ENCODE measurements at places on chromosomes 11 and 22. TPM values are rescaled to one million over a fixed set of nuclear protein-coding genes. Genes with fewer than 3 reads are reported as not detected.

- peak; percentile 45 for DNase-seq
Measured at GRCh38 chr11:96293598-96294021, 49.4 kb downstream of the MAML2 start.

GRCh38 chr11:45605051-45605450 is 60.4 kb downstream of the CHST1 start:
- no peak for DNase-seq

DNA sequence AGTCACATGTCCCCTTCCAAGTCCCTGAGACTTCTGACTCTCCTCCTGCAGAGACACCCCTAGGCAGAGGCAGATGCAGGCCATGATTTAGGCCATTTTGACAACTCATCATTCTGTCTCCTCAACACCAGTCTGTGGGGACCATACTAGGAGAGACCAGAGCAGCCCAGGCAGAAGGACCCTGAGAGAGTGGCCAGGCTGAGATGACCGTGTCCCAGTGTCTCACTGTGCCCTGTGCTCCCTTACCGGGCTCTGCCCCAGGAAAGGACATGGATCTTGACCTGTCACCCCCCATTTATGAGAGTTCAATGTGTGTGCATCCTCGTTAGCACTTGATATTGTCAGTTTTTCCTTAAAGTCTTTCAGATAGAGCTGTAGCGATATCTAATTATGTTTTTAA is 52.4 kb upstream of the IGLL5 start:
- no peak for DNase-seq

DNA sequence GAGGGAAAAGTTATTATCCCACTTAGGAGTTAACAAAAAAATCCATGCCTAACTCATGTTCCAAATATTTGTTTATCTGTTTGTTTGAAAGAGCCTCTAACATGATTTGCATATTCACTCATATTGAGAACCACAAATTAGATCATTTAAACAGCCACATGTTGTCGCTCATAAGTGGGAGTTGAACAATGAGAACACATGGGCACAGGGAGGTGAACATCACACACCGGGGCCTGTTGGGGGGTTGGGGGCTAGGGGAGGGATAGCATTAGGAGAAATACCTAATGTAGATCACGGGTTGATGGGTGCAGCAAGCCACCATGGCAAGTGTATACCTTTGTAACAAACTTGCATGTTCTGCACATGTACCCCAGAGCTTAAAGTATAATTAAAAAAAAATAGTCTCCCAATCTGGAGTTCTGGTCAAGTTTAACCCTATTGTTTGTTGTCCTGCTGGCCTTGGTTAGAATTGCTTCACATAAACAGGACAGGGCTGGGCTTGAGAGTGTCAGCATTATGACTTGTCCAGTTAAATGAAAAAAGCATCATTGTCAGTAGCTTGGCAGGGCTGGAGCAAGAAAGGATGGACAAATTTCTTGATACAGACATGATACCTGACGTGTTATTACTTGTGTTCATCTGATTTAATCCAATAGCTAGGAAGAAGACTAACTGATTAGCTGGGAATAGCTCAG is 57.8 kb upstream of the PSMA1 start:
- no peak for DNase-seq

GRCh38 chr11:115716601-115717529 is 212.7 kb upstream of the CADM1 start:
- DNase-seq: peak; percentile 30

DNA sequence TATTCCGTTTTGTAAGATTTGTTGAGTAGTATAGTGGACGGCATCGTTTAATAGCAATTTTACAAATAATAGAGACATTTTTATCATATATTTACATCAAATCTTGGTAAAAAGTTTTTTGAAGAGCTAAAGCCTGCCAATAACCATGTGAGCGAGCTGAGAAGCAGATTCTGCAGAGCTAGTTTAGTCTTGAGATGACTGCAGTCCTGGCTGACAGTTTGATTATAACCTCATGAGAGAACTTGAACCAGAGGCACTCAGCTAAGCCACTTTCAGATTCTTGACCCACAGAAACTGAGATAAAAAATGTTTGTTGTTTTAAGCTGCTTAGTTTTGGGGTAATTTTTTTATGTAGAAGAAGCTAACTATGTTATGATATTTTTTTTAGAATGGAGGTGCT is 78.9 kb downstream of the PDE3B start:
- DNase-seq: no peak

GRCh38 chr22:49583886-49584505 is 243.7 kb downstream of the BRD1 start:
- DNase-seq: no peak

DNA sequence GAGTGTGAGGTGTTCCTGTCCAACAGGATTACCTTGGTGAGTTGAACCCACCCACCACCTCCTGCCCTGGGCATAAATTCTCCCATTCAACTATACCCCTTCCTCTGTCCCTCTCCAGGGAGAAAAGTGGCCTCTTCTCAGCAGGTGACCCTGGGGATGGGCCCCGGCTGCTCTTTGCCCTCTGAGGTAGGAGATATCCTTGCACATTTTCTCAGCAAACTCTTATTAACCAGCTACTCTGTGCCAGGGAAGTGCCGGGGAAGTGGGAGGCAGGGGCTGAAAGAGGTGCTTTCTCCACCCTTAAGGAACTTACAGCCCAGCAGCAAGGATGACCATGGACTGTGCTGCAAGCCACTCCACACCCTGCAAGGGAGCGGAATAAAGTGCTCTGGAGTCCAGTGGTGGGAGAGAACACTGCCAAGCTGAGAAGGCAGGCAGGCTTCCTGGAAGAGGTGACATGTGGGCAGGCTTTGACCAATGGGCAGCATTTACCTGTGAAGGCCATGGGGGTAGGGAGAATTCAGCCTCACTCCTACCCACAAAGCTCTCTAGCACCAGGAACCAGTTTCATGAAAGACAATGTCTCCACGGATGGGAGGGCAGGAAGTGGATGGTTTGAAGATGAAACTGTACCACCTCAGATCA is 21.9 kb upstream of the OAF start:
- DNase-seq: no peak

DNA sequence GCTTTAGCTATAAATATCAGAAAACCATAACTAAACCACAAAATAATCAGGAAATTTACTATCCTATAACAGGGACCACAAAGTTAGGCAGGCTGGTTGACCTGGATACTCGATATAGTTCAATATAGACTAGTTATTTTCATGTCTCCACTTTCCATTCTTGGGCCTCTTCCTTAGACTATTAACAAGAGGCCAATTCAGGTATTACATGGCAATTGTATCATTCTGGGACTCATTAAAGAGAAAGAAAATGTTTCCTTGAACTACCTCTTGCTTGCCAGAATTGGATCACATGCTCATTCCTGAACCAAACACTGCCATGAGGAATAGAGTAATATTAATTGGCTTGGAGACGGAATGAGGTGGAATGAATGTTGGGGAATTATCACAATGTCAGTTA is 76.0 kb downstream of the EIF3M start:
- no peak for DNase-seq

DNA sequence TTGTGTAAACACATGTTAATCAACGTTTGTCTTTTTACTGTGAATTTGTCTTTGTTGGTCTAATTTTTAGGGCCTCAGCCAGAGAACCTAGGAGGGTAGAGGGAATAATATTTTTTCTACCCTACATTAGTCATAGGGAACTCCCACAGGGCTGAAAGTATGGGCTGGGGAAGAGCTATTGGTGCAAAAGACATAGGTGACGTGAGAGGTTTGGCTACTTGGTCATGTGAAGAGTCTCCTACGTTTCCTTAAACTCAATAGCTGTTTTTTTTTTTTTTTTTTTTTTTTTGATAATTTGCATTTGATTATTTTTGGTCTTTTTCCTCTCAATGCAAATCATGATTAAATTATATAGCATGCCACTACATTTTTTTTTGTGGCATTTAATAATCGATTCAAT is 15.9 kb upstream of the MMP7 start:
- no peak for DNase-seq

DNA sequence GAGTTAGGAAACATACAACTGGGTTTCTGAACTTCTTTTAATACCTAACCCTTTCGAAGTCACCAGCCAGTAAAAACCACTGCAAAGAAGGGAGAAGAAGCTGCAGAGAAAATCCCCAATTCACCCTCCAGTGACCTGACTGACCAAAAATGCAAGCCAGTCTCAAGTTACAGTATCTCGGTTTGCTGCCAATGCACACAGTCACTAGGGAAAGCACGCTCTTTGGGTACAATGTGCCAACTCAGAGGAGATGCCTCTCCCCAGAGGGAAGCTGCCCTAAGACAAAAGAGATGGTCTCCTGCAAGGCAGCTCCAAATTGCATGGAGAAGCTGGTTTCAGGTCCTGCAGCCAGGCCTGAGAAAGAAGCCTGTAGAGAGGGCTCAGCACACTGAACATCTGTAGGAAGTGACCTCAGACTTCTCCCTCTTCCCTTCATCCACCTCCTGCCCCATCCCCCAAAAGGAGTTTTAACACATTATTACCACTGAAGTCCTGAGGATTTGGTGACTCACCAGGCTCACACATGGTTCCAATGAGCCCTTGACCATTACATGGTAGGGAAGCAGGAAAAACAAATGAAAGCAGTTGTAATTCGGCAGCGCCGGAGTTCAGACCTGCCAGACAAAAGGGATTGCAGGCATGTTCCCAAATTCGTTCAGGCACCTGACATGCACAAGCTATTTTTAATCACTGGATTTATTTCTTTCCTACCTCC is 90.1 kb downstream of the ETS1 start:
- peak; percentile 98 for DNase-seq

GRCh38 chr11:48005831-48006270 is 25.5 kb downstream of the PTPRJ start:
- no peak for DNase-seq

GRCh38 chr11:132981131-132981956 is 551.0 kb downstream of the OPCML start:
- DNase-seq: peak; percentile 62

GRCh38 chr11:64864473-64865285 is 13.7 kb downstream of the EHD1 start:
- DNase-seq: peak; percentile 98

GRCh38 chr11:68099474-68100405 is 21.4 kb downstream of the CHKA start:
- peak; percentile 9 for DNase-seq

DNA sequence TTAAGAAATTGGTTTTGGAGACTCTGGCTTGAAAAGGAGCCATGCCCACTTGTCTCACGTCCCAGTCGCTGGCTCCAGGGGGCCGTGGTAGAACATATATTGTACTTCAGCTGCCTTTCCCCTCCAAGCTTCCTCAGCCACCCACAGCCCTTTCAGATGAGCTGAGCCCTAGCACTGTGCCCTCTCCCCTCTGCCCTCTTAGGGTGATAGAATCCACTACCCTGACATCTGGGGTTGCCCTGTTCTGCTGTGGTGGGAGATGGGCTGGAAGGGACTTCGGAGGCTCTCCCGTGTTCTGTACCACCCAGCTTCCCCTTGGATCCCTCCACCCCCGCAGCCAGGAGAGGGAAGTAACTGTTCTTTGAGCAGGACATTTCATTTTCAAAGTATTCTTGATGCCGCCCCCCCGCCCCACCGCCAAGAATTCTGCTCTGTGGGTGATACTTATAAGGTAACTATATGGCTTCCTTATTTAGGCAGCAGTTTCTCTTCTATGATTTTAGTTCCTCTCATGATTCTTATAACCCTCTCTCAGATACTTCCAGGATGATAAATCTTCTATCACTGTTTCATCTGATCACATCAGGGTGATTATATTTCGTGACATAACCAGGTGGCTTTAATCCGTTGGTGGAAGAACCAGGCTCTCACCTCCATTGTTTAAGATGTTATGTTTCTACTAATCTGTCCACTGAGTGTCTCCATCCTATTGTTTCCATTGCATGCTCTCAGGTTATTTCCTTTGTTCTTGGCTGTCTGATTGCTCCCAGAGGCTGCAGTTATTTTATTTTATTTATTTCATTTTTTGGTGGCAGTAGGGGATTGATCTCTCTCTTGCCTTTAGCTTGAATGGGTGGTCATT is 24.1 kb downstream of the ZBTB16 start:
- no peak for DNase-seq

DNA sequence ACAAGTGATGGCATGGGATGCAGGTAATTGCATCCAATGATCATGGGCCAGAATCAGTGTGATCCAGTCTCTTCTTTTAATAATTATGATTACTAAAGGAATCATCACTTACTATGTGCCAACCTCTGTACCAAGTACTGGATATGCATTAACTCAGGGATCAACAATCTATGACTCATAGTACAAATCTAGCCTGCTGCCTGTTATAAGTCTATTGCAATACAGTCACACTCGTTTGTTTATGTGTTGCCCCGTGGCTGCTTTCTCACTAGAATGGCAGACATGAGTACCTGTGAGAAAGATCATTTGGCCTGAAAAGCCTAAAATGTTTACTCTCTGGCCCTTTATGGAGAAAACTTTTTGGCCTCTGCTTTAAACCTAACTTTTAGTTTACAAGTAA is 45.0 kb downstream of the OR6Q1 start:
- peak; percentile 54 for DNase-seq

DNA sequence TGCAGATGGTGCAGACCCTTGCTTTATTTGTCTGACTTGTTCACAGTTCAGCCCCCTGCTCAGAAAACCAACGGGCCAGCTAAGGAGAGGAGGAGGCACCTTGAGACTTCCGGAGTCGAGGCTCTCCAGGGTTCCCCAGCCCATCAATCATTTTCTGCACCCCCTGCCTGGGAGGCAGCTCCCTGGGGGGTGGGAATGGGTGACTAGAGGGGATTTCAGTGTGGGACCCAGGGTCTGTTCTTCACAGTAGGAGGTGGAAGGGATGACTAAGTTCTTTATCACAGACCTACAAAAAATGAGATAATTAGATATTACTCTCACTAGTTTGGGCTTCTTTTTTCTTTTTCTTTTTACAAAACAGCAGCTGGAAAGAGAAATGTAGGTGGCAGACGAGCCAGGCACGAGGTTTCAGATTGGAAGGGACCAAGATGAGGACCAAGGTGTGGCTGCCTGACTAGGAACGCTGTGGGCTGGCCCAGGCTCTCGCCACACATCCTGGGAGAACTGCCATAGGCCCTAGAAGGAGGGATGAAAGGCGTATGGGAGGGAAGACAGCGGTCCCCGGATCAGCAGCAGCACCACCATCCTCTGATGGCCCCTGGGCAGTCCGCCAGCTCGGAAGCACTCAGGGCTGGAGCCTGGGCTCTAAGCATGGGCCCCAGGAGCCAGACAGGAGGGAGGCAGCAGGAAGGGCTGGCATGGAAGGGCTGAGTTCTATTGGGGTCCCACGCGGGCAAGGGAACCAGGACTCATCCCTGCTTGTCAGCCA is 14.2 kb downstream of the TXN2 start:
- peak; percentile 91 for DNase-seq

- DNase-seq: no peak
Measured at GRCh38 chr11:97732011-97732632, 1288.6 kb upstream of the CNTN5 start.

GRCh38 chr11:114959953-114960505 is 281.7 kb downstream of the NXPE2 start:
- DNase-seq: no peak

GRCh38 chr22:45554040-45554406 is 51.3 kb downstream of the FBLN1 start:
- DNase-seq: no peak

The OVOL1 gene
- not detected for total RNA-seq

The LTO1 gene
- total RNA-seq: 20.3 TPM

The CHKB gene
- 22.8 TPM for total RNA-seq

The FADS2 gene
- total RNA-seq: 418 TPM

Data from fibroblast of lung (primary cell).